NCI-H446 (cell line): ENCODE measurements at places on chromosomes 6 and 20.

DNA sequence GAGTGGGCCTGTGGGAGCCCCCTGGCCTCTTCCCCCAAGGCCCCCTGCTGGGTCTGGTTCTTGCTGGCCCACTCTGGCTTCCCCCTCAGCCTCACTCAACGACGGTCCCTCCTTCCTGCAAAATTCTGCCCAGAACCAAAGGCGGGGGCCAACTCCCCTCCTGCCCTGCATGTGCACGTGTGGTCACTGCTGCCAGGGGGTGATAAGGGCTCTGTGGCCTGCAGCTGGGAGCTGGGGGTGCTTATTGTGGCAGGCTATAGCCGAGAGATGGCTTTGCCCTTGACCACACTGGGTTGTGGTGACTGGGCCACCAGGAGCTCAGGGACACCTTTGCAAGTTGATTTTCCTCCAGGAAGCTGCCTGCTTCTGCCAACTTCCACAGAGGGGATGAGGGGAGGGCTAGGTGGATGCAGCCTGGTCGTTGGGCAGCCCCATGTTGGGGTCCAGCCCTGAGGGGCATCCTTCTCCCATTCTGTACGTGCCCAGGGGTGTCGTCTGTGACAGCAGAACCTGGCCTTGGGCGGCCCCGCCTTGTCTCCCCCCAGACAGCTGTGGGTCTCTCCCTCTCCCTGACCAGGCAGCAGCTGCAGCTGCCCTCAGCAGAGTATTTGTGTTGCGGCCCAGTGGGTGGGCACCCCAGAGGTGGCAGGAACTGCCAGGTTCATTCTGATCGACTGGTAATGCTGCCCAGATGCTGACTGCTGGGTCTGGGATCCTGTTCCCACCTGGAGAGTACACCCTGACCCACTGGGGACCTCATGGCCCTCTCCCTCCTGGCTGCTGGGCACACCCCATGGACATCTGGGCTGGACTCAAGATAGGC, 5.6 kb downstream of the TCEA2 start:
- DNase-seq = no peak

DNA sequence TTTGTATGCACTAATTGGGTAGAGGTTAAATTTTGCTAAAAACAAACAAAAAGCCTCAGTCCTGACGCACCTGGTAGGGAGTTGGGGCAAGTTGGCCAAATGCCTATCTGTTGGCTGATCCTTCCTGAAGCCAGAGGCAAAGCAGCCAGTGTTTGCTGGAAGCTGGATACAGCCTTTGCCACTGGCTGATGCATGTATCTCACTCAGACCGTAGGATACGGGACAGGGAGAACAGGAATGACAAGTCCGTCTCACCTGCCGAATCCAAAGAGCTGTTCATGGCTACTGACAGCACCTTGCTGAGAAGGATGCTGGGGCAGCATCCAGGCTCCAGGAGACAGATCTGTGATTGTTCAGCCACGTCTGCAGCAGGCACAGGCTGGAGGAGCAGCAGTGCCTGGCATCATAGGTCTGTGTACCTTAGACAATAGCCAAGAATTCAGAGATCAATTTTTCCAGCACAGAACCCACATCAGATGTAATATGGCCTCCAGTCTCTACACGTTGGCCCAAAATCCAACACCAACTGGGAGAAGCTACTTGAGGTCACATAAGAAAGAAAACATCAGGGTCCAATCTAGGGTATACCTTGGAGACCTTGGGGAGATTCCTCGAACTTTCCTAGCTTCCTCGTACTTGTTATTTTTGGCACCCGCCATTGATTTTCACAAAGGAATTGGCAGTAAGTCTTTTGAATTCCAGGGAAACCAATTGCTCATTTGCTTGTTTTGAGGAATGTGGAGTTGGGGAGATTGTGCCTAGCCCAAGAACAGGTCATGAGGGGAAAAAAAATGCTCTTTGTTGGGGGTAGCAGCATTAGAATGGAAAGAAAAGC, 108.5 kb upstream of the ARMC2 start:
- no peak for DNase-seq

DNA sequence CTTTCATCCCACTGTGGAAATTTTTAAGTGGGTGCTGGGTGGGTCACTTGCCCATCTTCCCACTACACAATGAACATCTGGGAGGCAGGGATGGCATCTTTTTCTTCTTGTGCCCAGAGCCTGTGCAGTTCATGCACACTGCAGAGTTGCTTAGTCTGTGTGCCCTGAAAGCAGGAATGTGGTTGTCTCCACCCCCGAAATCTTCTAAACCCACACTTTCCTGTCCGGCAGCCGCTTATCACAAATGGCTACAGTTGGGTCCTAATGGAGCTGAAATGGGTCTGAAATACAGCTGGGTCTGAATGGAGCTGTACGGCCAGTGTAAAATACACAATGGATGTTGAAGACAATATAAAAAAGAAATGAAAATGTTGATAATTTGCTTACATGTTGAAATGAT, 112.1 kb upstream of the PMEPA1 start:
- DNase-seq = no peak

DNA sequence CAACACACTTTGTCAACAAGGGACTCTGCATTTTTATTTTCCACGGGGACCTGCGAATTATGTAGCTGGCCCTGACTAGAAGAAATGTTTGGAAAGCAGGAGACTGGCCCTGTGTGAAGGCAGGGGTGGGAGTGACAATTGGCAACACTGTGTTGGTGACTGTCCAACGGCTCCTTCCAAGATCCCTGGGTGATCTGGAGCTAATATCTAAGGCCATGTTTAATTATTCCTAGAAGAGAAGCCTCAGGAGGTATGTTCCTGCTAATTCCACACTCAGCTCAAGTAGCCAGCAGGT, 13.7 kb downstream of the SLC22A23 start:
- DNase-seq = no peak

DNA sequence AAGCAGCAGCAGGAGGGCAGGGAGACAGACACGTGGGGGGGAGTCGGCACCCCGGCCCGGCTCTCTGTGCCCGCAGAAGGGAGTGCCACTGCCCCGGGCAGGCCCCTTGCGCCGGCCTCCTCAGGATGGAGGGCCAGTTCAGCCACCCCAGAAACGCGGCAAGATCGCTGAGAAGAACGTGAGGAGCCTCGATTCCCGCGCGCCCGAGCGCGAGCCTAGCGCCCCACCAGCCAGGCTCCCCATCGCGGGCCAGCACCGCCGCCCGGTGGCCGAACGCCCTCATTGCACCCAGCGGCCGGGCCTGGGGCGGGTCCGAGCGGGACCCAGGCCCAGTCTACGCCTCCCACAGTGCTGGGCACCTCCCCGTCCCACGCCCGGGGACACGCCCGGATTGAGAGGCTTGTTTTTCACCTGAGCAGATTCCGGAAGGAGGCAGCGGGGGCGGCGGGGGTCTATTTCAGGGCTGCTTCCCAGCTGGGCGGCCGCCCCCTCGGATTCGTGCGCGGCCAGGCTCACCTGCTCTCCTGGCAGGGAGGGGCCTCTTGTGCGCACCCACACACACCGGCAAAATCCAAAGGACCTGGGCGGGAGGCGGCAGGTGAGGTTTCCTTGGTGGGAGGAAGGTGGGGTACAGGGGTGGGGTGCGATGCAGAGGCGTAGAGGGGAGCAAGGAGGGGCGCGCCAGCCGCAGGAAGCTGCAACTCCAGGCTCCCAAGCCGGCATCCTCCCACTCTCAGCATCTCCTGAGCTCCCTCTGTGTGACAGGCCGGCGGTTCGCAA, 9.0 kb upstream of the GRM4 start:
- DNase-seq = peak; percentile 64

DNA sequence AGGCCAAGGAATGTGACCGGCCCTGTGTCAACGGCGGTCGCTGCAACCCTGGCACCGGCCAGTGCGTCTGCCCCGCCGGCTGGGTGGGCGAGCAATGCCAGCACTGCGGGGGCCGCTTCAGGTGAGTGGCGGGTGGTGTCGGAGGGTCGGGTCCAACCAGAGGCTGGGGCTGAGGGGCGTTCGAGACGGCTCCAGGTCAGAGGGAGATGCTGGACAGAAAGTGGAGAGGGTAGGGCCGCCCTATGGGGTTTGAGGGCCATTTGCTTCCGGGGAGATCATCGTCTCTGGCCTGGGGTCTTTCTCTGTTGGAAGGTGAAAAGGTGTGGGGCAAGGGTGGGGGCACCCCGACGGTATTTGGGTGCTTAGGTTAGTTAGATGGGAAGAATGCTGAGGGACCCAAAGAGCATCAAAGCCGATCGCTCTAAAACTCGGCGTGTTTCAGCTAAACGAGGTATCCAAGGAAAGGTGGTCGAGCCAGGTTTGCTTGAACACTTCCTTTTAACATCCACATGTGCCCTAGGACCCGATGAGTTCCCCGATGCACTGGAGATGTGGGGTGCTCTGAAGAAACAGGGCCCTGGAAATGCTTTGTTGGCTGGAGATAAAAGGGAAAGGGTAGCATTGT, 691 bp downstream of the ATRN start:
- DNase-seq = no peak

- DNase-seq = no peak
These were observed 148.1 kb downstream of the ZDHHC14 start for GRCh38 chr6:157528931-157529653.

DNA sequence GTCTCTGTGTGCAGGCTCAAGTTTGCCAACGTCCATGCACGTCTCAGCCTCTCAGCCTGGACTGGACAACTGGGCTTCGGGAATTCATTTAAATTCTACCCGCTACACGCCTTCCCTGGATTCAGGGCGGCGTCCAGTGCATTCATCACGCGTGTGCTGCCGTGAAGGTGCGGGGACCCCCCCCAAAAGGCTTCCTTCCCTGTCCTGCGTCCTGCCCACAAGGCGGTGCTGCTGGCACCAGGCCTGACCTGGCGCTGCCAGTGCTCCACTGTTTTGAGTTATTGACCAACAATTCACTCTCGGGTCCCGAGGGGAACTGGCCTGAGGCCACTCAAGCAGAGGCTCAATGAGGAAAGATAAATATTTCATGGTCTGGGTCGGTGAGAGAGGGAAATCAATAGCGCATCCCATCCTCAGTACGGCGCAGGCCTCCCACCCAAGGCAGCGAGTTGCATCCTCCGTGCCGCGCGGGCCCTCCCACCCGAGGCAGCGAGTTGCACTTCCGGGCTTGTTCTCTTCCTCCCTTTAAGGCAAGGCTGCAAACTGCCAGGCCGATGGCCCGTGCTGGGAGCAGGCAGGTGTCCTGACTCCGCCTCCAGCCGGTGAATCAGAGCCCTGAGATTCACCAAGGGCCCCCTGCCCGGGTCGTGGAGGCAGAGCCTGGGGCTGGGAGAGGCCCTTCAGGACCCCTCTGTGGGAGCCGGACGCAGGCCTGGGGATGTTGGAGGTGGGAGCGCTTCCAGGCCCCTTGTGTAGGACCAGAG, 22.8 kb upstream of the BHLHE23 start:
- no peak for DNase-seq

- DNase-seq = no peak
These were observed 98.7 kb upstream of the LAMA2 start for GRCh38 chr6:128784266-128784665.

DNA sequence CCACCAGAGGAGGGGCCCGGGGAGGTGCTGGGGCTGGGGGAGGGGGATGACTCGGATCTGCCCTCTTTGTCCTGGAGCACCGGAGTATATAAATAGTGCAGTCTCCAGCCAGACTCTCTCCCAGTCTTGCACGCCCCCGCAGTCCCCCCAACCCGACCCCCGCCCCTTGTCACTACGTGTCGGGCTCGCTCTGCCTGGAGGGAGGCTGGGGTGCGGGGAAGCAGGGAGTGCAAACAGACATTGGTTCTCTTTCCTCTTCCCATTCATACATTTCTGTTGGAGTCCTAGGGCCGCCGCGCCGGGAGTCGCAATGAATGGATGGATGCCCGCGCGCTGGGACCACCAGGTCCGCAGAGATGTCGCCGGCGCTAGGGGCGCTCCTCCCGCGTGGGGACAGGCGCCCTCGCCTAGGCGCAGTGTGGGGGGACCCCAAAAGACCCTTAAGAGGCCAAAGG, 179.3 kb downstream of the TBXT start:
- DNase-seq = no peak

DNA sequence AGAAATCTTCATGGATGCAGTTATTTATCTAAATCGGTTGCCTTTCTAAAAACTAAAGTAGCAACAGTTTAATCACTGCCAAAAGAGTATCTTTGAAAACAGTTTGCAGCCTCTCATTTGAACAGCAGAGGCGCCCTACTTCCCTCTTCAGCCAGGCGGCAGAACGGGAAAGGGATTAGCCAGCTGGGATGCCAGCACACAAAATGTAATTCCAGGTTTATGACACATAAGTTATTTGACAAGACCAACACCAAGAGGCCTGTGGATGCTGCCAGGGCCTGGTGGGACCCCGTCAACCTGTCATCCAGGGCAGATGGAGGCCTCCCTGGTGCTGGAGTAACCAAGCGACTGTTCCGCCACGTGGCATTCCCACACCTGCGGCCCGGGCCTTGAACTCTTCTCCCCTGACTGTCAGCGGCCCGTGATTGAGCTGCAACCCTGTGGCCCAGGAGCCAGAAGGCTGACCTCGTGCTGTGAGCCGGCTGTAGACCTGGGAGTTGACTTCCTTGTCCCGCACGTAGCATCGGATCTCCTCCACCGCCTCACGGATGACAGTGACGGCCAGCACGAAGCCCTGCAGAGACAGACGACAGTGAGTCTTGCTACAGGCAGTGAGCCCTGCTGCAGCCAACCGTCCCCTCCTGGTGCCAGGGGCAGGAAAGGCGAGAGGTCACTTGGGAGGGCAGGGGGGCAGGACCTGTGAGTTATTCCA, 55.5 kb downstream of the ATP9A start:
- no peak for DNase-seq

- no peak for DNase-seq
These were observed 24.1 kb downstream of the DEK start for GRCh38 chr6:18240230-18240629.

GRCh38 chr6:12132351-12133222, 120.5 kb downstream of the HIVEP1 start:
- DNase-seq = no peak

GRCh38 chr20:21968486-21968885, 263.0 kb downstream of the PAX1 start:
- no peak for DNase-seq

- DNase-seq = no peak
These were observed 30.0 kb downstream of the RSPO3 start for GRCh38 chr6:127148511-127148910.

DNA sequence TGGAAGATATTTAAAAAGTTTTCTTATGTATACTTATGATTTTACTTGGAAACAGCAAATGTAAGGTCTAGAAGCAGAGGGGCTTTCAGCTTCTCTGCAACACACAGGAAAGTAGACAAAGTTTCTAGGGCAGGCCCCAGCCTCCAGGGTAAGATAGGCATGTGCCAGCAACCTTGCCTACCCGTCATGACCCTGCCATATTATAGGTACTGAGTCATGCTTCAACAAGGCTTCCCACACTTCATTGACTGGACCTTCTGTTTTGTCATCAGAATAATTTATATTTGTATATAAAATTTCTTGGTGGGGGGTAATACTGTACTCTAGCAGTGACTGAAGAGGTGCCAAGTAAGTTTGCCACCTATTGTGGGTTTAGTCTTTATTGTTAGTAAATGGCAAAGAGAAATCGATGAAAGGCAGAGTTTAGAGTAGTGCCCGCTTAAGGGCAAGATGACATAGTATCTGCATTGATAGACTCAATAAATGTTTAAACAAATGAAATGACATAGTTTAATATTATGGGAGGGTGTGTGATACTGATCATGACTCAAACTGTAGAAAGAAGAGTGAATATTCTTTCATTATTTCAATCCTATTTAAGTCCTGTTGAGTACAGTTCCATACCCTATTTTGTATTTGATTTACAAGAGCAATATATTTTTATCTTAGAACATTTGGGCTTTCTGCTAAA, 95.6 kb downstream of the JARID2 start:
- no peak for DNase-seq

GRCh38 chr6:21085211-21085610, 508.3 kb upstream of the SOX4 start:
- no peak for DNase-seq
